ENCODE measurements at places on chromosomes 6 and 20. TPM values are rescaled to one million over a fixed set of nuclear protein-coding genes. Genes with fewer than 3 reads are reported as not detected.

KCNK5 gene
- total RNA-seq: 0.24 TPM

- peak; percentile 70 for DNase-seq
These were observed 20.2 kb downstream of the LEMD2 start for GRCh38 chr6:33768644-33769120.

SRMS gene
- not detected for total RNA-seq

SLC17A3 gene
- 0.64 TPM for total RNA-seq

DNA sequence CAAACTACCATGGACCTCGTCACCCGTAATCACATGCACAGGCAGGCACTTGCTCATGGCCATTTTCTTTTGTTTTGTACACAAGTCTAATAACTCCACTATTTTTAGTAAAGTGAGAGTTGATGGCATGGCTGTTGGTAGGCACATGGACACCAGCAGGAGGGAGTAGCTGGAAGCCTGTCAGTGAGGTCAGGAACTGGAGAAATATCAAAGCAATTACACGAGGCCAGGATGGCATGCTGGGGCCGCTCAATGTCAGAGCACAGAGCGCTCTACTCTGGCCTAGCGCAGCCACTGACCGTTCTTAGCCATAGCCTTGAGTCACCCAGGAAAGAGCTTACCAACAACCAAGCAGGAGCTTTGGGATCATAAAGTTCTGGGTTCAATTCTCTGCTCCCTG lies 36.1 kb upstream of the GTSF1L start:
- DNase-seq: no peak

FKBP1C gene
- 1.6 TPM for total RNA-seq

DNA sequence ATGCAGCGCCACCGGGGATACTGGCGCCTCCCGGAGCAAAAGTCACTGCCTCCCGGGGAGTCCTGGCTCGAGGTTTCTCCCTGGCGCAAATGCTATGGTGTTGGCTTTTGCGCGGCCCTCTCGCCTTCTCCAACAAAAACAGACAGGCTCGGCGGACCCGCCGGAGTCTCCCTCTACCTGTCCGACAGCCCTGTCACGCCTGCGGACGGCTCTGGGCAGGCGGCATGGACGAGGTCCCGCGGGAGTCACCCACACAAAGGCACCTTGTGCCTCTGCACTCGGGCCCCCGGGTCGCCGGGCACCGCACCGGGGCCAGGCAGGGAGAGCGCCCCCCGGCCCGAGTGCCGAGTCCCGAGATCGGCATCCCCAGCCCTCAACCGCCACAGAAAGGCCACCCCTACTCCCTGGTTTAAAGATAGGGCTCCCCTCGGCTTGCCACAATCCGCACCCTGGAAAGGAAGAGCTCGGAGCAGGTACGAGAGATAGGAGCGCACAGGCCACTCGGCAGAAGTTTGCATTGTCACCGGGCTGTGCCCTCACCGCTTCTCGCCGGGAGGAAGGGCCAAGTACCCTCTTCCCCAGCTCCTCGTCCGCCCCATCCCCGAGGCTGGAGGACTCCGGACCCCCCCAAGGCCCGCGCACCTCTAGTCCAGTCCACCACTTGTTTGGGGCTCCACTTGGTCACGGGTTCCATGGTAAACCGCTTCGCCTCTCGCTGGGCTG lies 903 bp downstream of the CNKSR3 start:
- no peak for DNase-seq

Data from naive thymus-derived CD4-positive, alpha-beta T cell (primary cell).